AG08396 (cell line): ENCODE measurements at places on chromosomes 11 and 22.

- DNase-seq = no peak
Measured at GRCh38 chr11:130261571-130261970, 53.1 kb downstream of the ZBTB44 start.

- DNase-seq = no peak
Measured at GRCh38 chr11:66866511-66866986, 9.7 kb downstream of the LRFN4 start.

DNA sequence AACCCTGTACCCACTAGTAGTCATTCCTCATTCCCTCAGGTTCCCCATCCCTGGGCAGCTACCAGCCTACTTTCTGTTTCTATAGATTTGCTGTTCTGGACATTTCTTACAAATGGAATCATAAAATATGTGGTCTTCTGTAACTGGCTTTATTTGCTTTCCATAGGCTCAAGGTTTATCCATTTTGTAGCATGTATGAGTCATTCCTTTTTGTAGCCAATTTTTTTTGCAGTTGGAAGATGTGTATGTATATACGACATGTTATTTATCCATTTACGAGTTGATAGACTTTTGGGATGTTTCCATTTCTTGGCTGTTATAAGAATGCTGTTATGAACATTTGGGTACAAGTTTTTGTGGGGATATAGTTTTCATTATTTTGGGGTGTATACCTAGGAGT is 130.6 kb downstream of the WNT11 start:
- no peak for DNase-seq

GRCh38 chr11:67288452-67289225 is 464 bp upstream of the ANKRD13D start:
- peak; percentile 91 for DNase-seq

GRCh38 chr11:69508974-69509373 is 27.5 kb downstream of the LINC01488 start:
- DNase-seq = no peak

- DNase-seq = no peak
Measured at GRCh38 chr11:33920838-33921613, 29.1 kb upstream of the LMO2 start.

DNA sequence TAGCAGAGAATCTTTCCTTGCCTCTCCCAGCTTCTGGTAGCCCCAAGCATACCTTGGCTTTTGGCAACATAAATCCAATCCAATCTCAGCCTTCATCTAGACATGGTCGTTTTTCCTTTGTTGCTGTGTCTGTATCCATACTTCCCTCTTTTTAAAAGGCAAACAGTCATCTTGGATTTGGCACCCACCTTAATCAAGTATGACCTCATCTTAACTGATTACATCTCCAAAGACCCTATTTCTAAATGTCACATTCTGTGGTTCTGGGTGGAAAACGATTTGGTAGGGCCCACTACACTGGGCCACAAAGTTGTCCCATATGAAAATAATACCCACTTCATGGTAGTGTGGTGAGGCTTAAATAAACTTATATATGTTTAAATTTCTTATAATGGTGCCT is 852 bp downstream of the BUD13 start:
- DNase-seq = no peak

DNA sequence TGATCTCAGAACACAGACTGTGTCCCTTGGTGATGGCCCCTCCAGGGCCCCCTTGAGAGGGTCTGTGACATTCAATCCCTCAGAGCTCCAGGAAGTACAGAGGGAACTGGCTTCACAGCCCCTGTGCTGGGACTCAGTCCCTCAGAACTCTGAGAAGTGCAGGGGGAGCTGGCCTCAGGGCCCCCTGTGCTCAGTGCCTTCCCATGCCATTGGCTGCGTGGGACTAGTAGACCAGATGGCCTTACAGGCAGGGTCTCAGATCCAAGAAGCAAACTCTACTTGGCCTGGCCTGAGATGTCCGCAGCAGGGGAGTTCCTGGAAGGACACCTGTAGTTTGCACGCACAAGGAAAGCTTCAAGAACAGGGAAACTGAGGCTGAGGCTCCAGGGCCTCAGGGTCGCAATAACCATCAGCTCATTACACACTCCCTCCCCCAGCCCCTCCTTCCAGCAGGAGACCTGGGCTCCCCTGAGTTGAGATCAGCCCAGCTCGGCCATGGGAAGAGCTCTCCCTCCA is 138.4 kb downstream of the BRD1 start:
- no peak for DNase-seq

DNA sequence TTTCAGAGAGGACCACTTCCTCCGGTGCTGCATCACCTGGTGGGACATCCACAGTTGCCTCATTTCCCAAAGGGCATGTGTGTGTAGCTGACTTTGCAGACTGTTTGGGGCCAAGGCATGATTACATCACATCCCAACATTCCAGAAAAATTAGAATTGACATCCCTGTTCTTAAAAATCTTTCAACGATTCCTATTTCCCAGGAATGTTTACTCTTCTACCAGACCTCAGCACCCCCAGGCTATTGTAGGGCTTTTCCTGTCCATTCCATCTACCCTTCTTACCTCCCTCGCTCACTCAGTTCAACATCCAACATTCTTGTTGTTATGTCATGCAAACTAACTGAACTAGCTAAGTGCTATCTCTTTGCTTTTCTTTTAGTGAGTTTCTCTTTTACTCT is 37.3 kb downstream of the PIWIL4 start:
- DNase-seq = no peak

- DNase-seq = no peak
Measured at GRCh38 chr22:41340357-41340756, 39.0 kb downstream of the ZC3H7B start.

GRCh38 chr11:5229796-5230195 is 2.9 kb upstream of the HBB start:
- no peak for DNase-seq

GRCh38 chr11:2132246-2132645 is 6.9 kb downstream of the IGF2 start:
- no peak for DNase-seq

DNA sequence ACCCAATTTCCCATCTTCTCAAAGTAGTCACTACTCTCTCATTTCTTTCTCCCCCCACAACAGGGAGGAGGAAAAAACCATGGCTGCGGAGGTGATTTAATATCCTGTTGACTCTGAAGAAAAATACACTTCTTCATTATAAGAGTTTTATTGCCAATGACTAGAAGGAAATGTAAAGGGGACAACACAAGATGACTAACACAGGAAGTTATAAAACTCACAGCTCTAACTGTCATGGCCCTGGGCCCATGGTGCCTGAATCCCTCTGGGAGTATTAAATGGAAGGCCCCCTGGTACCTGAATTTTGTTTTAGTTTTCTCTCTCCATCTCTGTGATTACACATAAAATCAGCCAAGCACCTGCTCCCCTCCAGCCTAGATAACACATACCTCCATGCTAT is 352.8 kb upstream of the FAT3 start:
- no peak for DNase-seq

- DNase-seq = no peak
Measured at GRCh38 chr11:29485641-29486040, 531.2 kb downstream of the KCNA4 start.

- no peak for DNase-seq
Measured at GRCh38 chr11:112481893-112482292, 221.2 kb upstream of the PLET1 start.

DNA sequence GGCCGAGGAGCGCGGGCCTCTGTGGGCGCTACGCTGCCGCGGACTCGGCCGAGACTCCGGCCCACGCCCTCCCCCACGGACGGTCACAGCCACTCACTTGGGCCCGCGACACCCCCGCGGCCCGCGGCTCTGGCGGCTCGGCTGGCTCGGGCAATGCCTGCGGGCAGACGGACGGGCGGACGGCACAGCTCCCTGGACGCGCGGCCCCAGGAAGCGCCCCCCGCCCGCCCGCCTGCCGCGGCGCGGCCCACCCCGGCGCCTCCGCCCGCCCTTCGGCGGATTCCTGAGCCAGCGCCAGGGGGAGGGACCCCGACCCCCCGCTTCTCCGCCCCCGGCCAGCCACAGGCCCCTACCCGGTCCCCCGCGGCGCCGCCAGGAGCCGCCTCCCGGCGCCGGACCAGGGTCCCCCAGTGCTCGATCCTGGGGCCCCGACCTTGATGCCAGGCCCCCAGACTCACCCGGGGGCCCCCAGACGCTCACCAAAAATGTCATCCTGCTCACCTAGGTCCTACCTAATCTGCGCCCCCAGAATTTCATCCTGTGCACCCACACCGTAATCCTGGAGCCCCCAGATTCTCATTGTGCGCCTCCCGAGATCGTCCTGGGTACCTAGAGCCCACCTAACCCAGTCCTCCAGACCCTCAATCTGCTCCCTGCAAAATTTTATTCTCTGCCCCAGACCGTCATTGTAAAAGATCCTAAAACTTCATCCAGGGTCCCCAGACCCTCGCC is at the start of gene EFEMP2:
Gene EFEMP2, minus strand, starts transcription at position 215 of the 732 bp plus-strand sequence. CDS start 446 bp downstream, outside the sequence.
- peak; percentile 68 for DNase-seq

GRCh38 chr11:120575461-120575860 is 63.9 kb downstream of the GRIK4 start:
- DNase-seq = no peak

GRCh38 chr11:17855531-17856290 is 121.1 kb downstream of the KCNC1 start:
- no peak for DNase-seq

DNA sequence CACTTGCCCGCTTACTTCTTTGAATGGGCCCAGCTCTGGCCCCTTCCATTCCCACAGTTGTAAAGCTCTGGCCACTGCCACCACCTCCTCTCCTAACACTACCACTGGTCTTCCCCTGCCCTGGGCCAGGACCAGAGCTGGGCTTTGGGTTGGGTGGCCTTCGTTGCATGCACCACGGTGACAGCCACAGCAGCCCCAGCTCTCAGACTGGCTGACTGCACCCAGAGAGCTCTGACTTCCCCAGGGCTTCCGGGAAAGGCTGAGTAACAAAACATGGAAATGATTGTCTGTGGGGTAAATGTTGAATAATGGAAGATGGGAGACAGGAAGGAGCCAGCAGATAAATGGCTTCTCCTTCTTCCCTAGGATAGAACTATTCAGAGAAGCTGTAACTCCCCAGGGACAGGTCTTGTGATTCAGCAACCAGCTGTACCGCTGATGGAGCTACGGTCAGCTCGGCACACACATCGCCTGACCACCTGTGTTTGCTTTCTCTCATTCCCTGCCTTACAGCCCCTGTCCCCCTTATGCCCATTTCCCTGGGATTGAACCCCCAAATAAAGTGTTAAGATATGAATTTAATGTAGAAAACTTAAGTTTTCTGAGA is 27.6 kb downstream of the SCN4B start:
- no peak for DNase-seq

DNA sequence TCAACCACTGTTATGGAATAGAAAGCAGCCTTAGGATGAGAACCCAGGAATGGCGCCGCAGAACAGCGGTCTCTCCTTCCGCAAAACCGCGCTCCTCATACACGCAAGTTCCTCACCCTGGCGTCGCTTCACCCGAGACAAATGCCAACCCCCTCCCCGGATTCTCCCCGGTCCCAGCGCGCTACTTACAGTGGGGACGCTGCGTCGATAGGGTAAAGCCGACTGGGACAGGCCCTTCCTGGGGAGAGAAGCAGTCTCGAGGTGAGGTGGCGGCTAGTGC is 287 bp downstream of the RPS13 start:
- DNase-seq = peak; percentile 23

- no peak for DNase-seq
Measured at GRCh38 chr22:39468487-39469325, 11.9 kb downstream of the MGAT3 start.

- no peak for DNase-seq
Measured at GRCh38 chr11:10875430-10876021, 17.7 kb upstream of the ZBED5 start.
